CD4-positive, alpha-beta T cell treated with Interleukin-12 subunit alpha and Interleukin-12 subunit beta, for 1 hour (primary cell): ENCODE measurements at places on chromosomes 12 and 14.

DNA sequence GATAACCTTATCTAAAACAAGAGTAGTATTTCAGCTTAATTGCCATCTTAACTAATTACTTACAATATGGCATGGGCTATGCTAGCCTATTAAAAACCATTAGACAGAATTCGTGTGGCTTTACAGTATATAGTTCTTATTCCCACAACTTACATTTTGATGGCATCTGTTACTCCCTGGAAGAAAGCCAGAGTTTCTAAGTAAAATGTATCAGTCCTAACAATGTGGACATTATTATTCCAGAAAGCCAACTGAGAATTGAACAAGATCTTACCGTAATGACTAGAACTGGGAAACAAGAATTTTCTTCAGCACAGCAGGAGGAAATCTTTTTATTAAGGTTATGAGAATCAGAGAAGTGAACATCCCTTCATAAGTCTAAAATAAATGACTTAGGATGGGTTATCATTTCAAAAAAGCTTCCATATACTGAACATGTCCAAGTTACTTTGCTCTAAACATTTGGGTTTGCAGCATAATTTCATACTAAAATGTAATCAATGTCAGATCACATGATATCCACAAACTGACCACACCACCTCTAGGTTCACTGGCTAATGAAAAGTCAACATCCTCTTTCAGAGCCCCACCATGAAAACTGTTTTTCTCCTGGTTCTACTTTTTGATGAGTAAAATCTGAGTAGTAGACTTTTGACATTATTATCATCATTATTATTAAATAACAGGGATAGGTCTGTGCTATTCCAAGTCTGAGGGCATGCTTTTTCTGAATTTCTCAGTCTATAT, 179.7 kb downstream of the SSPN start:
- DNase-seq, result no peak

DNA sequence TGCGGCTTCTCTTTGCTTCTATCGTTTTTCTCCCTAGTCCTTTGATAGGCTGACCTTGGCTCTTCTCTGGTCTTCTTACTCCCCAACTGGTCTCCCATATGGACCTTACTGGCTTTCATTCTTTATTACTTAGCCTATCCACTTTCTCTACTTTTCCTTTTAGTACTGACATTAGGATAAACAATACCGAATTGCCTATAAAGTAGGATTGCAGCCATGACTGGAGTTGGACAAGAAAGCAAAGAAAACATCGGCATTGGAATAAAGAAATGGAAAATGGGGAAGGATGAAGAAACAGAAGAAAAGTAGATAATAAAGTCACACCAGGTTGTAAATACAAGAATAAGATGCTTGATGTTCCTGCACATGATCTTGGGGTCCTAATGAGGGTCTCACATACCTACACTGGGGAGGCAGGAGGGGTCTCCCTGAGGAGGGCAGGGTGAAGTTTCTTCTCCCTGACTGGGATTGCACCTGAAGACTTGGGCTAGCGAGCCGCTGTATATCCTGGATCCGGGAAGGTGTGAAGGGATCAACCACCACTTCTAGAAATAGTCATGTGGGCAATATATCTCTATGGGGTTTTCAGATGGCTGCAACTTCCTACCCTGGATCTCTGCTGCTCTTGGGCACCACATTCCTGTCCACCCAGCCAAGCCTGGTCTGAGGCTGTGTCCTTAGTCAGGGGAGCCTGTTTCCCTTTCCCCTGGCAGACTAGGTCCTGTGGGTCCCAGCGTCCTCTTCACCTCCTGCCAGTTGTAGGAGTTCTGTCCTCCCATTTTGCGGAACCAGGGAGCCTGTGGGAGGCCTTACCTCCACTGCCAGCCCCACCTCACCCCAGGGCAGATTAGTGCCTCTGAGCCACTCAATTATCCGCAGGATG, 13.1 kb downstream of the NKX2-1 start:
- DNase-seq, result no peak

- DNase-seq, result no peak
Measured at GRCh38 chr12:12892681-12893141, 1.3 kb downstream of the GPRC5A start.

- no peak for DNase-seq
Measured at GRCh38 chr14:106846218-106846617, 1319.8 kb downstream of the TMEM121 start.

- DNase-seq, result no peak
Measured at GRCh38 chr12:93587611-93588010, 15.1 kb downstream of the SOCS2 start.

GRCh38 chr14:68770553-68771286, 22.1 kb downstream of the ZFP36L1 start:
- DNase-seq, result no peak

DNA sequence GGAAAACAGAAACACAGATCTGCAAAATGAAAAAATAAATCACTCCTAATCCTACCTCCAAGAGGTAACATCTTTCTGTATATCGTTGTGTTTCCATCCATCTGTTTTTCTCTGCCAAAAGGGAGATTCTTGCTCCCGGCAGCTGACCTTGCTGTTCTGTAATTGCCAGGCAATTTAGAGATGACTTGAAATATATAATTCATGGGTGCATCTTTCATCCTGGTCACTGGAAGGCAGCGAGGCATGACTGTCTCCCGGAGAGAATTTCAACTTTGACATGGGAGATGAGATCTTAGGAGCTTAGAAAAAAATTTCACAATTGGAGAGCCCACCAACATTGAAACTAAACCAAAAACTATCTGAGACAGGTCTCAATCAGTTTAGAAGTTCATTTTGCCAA, 53.0 kb downstream of the WSCD2 start:
- no peak for DNase-seq

GRCh38 chr14:51428981-51429380, 188.9 kb downstream of the TMX1 start:
- DNase-seq, result no peak

DNA sequence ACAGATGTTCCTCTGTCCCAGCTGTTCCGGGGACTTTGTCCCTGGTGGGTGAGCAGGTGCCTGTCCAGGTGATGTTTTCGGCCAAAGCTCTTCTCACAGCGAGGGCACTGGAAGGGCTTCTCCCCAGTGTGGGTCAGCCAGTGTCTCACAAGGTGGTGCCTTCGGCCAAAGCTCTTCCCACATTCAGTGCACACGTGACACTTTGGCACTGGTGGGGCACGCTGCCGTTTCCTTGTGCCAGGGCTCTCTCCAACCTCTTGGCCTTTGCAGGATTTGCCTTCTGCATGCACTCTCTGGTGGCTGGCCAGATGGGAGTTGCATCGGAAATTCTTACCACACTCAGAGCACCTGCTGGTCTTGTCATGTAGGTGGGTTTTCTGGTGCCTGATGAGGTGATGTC, 7.7 kb downstream of the ZNF641 start:
- DNase-seq, result no peak

- DNase-seq, result peak; percentile 94
Measured at GRCh38 chr14:63642229-63642611, 549 bp upstream of the WDR89 start.

GRCh38 chr12:103369929-103370328, 125.8 kb downstream of the C12orf42 start:
- no peak for DNase-seq

DNA sequence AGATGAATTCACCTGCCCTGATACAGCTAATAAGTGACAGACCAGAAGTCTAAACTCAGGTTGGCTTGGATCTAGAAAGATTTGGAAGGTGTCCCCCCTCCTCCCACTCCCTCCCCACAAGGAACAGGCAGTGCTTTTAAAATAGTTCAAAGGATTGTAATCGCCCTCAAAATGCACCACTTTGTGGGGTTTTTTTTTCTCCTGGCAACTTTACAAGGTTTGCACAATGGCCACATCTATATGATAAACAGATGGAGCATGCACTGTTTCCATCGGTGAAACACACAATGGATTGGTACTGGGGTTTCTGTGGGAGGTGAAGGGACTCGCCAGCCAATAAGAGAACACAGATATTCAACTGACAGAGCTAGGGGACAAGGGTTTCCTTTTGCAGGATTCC, 137.4 kb downstream of the LLPH start:
- DNase-seq, result no peak

GRCh38 chr12:113325916-113326315, 9.0 kb downstream of the SLC8B1 start:
- no peak for DNase-seq

GRCh38 chr12:16062611-16063010, 151.5 kb downstream of the DERA start:
- DNase-seq, result no peak

GRCh38 chr14:22479776-22480464, 109.1 kb downstream of the DAD1 start:
- no peak for DNase-seq
